Activated CD4-positive, alpha-beta T cell treated with anti-CD3 and anti-CD28 coated beads, Interleukin-2, amount 50 U/mL, for 48 hours (primary cell): ENCODE measurements at places on chromosomes 7 and 10.

GRCh38 chr10:60908896-60909295 is 35.1 kb downstream of the RHOBTB1 start:
- no peak for DNase-seq

GRCh38 chr7:542713-543500 is 23.3 kb upstream of the PDGFA start:
- DNase-seq, result peak; percentile 27

- no peak for DNase-seq
These were observed 80.0 kb upstream of the FEZF1 start for GRCh38 chr7:122384528-122384927.

GRCh38 chr10:79342811-79343561 is 4.3 kb upstream of the PPIF start:
- DNase-seq, result no peak

GRCh38 chr10:35140126-35140525 is 13.5 kb downstream of the CREM start:
- DNase-seq, result no peak

DNA sequence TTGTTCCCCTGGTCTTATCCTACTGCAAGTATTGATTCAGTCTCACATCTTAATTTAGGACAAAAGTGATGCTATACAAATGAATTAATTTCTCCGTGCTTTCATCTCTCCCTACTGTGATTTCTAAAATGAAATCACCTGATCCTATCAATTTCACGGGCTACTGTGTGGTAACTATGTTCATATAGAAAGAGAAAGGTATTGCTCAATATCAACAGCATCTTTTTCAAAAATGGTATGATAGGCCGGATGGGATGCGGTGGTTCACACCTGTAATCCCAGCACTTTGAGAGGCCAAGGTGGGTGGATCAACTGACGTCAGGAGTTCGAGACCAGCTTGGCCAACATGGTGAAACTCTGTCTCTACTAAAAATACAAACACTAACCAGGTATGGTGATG is 71.2 kb downstream of the PIK3CG start:
- DNase-seq, result no peak

DNA sequence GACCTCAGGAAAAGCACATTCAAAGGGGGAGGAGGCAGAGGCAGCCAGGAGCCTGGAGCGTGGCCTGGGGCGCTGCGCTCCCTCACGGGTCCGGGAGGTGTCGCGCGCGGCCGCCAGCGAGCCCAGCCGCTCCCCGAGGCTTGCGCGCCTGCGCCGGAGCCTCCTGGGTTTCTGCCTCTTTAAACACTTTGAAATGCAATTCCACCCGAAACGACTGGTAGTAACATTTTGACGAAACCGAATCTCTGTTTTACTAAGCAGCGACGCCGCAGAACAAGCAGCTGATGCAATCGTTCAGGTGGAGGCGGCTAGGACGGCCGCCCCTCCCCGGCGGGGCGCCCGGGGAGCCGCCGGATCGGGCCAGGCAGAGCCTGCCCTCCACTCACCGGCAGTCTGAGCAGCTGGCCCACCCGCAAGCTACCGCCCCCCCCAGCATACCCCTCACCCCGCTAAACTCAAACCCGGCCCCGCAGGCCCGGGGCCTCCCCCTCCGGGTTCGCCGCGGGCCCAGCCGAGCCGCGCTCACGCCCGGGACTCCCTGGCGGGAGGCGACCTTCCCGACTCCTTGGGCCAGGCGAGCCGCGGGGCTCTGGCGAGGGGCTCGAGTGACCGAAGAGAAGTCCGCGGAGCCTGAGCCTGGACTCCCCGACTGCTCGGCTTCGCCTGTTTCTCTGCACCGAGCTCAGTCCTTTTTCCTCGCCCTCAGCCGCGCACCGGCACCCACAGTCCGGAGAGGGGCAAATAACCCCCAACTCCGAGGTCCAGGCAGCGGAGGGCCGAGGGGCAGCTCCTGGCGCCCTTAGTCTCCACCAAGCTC is 3.2 kb downstream of the MKX start:
- peak; percentile 87 for DNase-seq

- no peak for DNase-seq
These were observed 29.9 kb downstream of the CDK14 start for GRCh38 chr7:90626013-90626412.

DNA sequence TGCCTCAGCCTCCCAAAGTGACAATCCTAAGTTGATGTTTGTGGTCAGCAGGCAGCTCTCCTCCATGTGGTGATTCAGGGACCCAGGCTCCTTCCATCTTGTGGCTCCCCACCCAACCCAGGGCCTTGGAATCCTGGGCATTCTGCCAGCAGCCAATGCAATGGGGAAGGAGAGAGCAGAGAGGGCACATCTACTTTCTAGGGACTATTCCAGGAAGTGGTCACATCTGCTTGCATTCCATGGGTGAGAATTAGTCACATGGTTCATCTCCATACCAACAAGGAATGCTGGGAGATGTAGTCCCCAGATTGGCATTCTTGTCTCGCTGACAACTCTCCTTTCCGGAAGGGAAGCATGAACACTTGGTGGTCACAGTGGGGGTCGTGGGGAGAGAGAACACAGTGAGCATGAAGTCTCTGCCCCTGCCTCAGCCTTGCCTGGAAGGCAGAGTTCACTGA is 9.9 kb upstream of the SRRM3 start:
- DNase-seq, result no peak

DNA sequence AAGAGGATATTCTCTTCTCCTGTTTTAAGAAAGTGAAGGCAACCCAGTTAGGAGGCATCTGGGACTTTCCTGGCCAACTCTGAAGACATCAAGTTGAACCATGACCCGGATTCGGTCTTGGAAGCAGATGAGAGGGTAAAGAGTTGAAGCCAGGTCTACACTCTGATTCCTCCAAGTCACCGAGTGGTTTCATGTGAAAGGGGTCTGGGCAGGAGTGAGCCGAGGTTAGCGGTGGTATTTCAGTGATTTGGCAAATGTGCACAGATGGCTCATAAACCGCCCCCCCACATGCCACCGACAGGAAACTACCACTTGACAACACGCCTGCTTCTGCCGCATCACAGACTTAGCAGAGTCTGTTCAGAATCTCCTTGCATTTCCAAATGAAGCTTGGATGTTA is 11.4 kb upstream of the REPIN1 start:
- peak; percentile 62 for DNase-seq

DNA sequence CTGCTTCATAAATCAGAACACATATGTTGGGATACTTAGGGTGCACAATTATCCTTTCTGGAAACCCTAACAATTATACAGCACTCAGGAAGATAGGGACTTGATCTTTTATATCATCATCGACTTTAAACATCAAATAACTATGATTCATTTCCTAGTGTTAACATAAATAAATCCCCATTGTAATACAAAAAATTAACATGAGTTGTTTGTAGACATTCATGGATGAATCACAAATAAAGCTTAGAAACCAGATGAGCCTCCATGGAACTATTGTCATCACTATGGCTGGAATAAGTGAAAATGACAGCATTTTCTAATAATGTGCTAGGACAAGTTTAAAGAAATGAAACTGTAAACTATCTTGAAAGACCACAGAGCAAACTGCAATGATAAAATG is 821.7 kb downstream of the GATA3 start:
- no peak for DNase-seq

DNA sequence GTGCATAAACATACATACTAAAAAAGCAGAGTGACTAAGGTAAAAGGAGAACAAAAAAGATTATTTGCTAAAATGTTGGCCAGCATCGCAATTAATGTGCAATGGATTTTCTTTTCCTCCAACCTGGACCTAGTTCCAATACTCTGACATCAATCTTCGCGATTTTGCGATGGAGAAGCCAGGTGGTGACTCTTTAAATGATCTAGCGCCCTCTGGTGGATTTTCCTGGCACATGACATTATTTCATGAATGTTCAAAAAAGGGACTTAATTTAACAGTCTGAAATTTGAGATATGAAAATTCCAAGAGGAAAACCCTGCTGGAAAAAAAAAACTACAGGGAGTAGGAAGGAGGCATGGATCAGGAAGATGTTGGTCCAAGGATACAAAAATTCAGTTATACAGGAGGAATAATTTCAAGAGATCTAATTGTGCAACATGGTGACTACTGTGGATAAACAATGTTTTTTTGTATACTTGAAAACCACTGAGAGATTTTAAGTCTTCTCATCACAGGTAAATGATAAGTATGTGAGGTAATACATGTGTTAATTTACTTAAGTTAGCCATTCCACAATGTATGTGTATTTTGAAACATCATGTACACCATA is 4.3 kb upstream of the KCNMA1 start:
- peak; percentile 53 for DNase-seq

DNA sequence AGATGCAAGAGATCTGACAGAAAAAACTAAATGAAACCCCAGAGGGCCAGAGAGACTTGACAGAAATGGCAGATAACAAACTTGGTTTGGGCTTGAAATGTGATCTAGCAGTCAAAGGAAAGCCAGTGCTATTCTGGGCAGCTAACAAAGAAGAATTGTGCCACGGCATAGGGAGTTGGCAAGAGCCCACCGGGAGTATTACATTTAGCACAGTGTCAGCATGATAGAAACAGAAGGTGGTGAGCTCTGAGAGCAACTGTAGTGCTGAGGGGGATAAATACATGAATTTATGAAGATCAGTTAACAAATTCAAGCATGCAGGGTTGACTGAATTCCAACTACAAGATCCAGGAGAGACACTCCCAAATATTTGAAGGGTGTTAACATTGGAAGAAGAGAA is 91.1 kb downstream of the AHCYL2 start:
- no peak for DNase-seq

DNA sequence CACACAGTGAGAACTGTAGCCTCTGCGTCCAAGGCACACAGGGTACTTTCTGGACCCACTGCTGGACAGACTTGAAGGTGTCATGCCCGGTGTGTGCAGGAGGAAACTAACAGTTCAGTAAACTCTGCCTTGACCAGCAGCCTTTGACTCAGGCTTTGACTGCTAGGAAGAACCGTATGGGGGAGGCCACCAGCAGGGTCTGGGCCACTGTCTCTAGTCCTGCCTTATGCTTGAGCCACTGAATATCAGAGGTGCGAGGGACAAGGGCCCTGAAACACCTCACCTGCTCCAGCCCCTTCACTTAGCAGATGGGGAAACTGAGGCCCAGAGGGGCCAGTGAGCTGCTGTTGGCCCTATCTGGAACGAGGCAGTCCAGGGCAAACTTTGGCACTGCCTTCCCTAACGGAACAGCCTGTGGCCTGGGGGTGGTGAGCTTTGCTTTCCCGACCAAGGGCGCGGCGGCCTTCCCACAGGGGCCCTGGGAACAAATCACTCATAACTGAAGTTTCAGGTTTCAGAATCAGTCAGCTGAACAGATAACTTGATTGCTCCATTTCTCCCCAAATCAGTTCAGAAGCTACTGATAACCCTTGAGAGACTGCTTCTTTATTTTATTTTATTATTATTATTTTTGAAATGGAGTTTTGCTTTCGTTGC is 130.0 kb downstream of the FAM53B start:
- DNase-seq, result peak; percentile 73

- no peak for DNase-seq
These were observed 59.1 kb downstream of the ELAPOR2 start for GRCh38 chr7:87000344-87000743.
